GM23248 (cell line): ENCODE measurements at places on chromosomes 6 and 20. TPM values are rescaled to one million over a fixed set of nuclear protein-coding genes. Genes with fewer than 3 reads are reported as not detected.

The GGTLC1 gene
- not detected in 2 replicates for polyA plus RNA-seq

The IFT52 gene
- polyA plus RNA-seq: 48.5 and 51.7 TPM in 2 replicates

The KIF13A gene
- 5.0 and 7.4 TPM in 2 replicates for polyA plus RNA-seq

The BIRC7 gene
- polyA plus RNA-seq: not detected in 2 replicates

The ANGPT4 gene
- polyA plus RNA-seq: not detected in 2 replicates
